Activated T-helper 2 cell treated with anti-CD3 and anti-CD28 coated beads, Interferon-gamma antibody, Interleukin-2, Interleukin-4, amounts not matched to agents 10 μg/mL and 5 μg/mL and 100 μg/mL, durations not matched to agents 14 hours and 24 hours and 36 hours (primary cell): ENCODE measurements at places on chromosomes 6 and 20.

- no peak for DNase-seq
Observed at GRCh38 chr6:56713254-56713672, 70.6 kb upstream of the DST start.

DNA sequence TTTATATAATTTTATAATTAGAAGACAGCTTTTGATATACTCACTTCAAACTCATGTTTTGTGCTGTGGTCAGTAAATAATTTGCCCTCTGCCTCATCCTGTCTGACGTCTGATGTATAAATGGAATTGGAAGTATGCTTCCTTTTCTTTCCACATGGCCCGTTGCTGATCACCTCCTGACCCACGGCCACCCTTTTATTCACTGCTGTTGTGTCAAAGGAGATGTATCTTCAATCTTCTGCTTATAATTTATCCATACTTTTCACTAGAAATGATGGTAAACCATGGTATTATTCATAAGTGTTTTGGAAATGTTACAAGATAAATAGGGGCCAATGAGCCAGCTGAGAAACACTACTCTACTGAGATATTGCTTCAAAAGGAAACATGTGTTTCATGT, 841.8 kb downstream of the PHF3 start:
- DNase-seq, result no peak

GRCh38 chr6:43367245-43367984, 2.0 kb downstream of the ZNF318 start:
- DNase-seq, result no peak

- no peak for DNase-seq
Observed at GRCh38 chr20:61734733-61735502, 330.8 kb downstream of the TAF4 start.

DNA sequence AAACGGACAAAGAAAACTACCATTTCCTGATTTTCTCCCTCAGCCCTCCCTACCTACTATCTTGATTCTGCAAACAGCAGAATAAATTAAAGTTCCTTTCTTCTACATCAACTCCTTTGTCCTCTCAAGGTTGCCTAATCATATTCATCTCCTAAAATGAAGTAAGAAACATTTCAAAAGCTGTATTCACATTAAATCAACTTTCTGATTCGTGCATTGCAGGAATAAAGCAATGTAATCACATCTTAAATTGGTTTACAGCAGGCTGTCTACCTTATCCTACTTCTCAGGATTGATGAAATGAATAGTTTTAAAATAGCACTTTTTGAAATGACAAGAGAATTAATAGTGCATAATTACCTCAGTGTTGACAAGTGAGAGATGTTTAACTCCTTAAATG, 25.1 kb downstream of the PRKN start:
- no peak for DNase-seq

GRCh38 chr20:3128275-3128984, 31.2 kb downstream of the FASTKD5 start:
- DNase-seq, result no peak

- DNase-seq, result peak; percentile 49
Observed at GRCh38 chr6:44002593-44003344, 124.5 kb downstream of the MRPL14 start.

- no peak for DNase-seq
Observed at GRCh38 chr20:11905460-11906179, 12.1 kb upstream of the BTBD3 start.

DNA sequence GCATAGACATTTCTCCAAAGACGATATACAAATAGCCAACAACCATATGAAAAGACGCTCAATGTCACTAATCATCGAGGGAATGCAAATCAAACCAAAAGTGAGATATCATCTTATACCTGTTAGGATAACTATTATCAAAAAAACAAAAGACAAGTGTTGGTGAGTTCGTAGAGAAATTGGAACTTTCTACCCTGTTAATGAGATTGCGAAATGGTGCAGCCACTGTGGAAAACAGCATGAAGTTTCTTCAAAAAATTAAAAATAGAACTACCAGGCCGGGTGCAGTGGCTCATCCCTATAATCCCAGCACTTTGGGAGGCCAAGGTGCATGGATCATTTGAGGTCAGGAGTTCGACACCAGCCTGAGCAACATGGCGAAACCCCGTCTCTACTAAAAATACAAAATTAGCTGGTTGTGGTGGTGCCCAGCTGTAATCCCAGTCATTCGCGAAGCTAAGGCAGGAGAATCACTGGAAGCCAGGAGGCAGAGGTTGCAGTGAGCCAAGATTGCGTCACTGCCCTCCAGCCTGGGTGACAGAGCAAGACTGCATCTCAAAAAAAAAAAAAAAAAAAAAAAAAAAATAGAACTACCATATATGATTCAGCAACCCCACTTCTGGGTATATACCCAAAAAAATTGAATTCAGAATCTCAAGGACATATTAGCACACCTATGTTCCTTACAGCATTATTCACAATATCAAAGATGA, 170.0 kb upstream of the ZNF184 start:
- DNase-seq, result no peak

GRCh38 chr6:11120271-11121005, 8.9 kb upstream of the ERVFRD-1 start:
- no peak for DNase-seq

- no peak for DNase-seq
Observed at GRCh38 chr20:50380697-50381040, 129.5 kb upstream of the PTPN1 start.

GRCh38 chr20:41035207-41035606, 6.6 kb downstream of the TOP1 start:
- no peak for DNase-seq

- DNase-seq, result no peak
Observed at GRCh38 chr6:70136996-70137395, 165.9 kb downstream of the COL9A1 start.

DNA sequence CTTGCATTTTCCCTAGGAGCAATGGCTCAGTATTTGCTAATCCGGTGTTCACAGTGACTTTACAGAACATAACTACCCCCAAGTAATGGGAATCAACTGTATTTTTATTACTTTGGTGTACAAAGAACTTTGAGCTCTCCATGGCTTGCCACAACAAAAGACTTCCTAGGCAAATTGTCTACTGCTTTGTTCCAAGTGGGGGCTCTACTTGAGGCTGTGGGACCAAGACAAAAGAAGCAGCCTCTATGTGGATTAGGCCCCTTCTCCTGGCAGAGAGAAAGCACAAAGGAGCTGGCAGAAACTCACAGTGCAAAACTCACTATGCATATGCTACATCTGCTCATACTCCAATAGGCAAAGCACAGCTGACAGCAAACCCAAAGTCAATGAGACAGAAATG, 853 bp downstream of the WFDC8 start:
- no peak for DNase-seq

GRCh38 chr20:34461779-34462087, 54.5 kb upstream of the DYNLRB1 start:
- no peak for DNase-seq

GRCh38 chr6:12580290-12580689, 136.3 kb upstream of the PHACTR1 start:
- no peak for DNase-seq

GRCh38 chr6:133547136-133547535, 306.0 kb downstream of the EYA4 start:
- DNase-seq, result no peak

- DNase-seq, result no peak
Observed at GRCh38 chr20:51953731-51954340, 151.5 kb upstream of the SALL4 start.

GRCh38 chr6:9463311-9463710, 951.6 kb downstream of the TFAP2A start:
- DNase-seq, result no peak

DNA sequence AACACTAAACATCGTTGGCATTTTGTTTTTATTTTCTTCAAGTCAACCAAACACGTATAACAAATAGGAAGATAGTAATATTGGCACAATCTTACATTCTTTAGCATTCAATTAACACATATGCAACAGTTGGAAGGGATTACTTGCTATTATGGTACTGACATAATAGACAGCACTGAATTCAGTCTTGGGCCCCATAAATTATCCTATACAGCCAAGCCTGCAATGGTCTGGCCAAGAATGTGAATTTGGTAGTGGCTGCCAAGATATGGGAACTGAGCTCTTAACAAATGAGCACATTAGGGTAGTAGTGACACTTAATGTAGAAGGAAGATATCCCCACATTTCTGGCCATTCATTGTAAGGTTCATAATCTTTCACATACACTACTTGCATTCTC, 44.8 kb upstream of the ARHGAP18 start:
- DNase-seq, result no peak

GRCh38 chr20:53774461-53775203, 181.0 kb upstream of the ZNF217 start:
- DNase-seq, result no peak

- no peak for DNase-seq
Observed at GRCh38 chr6:11072101-11072500, 21.5 kb upstream of the SMIM13 start.

DNA sequence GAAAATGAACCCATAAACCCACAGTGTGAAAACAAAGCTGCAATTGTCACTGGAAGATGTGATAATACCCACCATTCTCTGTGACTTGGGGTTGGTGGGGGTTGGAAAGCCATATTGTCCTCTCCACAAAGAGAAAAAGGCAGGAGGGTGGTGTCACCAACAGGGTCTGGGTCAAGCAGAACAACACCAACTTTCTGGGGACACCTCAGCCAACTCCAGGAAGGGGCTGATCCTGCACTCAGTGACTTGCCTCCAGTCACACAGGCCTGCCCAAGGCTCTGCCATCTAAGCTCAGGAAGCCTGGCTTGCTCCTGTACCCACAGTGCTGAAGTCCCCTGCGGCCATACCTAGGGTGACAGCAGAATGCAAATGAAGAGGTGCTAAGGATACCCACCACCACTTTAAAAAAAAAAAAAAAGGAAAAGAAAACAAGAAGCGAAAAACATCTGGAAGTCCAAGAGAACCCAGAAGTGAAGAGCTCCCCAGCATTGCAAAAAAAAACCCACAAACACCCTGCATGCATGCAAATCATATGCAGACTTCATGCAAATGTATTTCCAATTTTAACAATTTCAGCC, 110.6 kb downstream of the PREX1 start:
- DNase-seq, result no peak

DNA sequence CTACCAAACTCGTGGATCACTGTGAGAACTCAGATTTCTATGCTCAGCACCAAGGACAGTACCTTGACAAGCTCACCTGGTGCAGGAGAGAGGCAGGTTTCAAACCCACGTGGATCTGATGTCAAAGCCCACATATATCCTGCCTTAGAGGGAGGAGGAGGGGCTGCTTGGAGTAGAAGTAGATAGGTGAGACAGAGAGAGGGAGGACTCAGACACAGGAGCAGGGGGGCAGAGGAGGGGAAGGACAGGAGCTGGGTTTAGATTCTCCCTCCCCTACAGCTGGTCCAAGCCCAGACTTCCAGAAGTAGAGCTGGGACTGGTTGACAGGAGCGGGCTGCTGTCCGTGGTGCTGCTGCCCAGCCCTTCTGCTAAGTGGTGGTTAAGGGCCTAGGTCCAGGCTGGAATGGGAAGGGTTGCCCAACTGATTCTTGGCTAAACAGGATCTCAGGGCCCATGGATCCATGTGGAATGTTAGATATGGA, 77.5 kb downstream of the CDH22 start:
- DNase-seq, result no peak

DNA sequence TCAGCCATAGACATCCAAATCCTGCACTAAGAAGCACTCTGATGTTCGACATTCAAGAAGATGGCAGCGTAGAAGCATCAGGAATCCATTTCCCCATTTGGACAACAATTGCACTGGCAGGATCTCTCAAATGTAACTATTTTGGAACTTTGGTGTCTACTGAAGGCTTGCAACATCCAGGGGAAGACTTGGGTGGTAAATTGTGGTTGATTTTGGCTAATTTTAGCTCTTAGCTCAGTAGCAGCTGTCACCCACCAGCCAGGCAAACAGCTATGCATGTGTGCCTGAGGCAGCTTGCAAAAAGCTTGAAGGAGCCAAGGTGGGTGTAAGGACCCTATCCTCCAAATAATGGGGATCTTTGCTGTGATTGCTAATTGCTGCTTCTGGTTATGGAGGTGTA, 35.1 kb upstream of the PPP1R3G start:
- no peak for DNase-seq

GRCh38 chr20:57313951-57314350, 15.7 kb upstream of the SPO11 start:
- no peak for DNase-seq

- peak; percentile 62 for DNase-seq
Observed at GRCh38 chr20:38873050-38873581, 53.1 kb upstream of the FAM83D start.

GRCh38 chr20:58871533-58872102, 19.1 kb downstream of the GNAS start:
- DNase-seq, result no peak

- peak; percentile 63 for DNase-seq
Observed at GRCh38 chr20:32091888-32092346, 17.6 kb upstream of the TM9SF4 start.

DNA sequence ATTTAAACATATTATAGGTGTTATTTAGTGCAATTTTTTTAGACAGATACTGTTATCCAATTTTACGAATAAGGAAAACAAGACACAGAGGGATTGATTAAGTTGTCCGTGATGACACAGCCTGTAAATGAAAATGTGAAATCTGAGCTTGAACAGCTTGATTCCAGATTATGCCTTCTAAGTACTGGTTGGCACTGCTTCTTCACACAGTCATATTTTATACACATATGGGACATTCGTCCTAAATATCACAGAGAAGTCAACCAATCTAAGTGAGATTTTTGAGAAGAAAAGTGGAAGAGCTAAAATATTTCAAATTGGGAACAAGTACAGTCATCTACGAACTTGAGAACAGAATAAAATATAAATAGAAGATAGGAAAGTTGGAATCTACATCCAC, 756.3 kb downstream of the BCKDHB start:
- DNase-seq, result no peak

GRCh38 chr6:14716499-14717146, 529.2 kb upstream of the JARID2 start:
- no peak for DNase-seq

DNA sequence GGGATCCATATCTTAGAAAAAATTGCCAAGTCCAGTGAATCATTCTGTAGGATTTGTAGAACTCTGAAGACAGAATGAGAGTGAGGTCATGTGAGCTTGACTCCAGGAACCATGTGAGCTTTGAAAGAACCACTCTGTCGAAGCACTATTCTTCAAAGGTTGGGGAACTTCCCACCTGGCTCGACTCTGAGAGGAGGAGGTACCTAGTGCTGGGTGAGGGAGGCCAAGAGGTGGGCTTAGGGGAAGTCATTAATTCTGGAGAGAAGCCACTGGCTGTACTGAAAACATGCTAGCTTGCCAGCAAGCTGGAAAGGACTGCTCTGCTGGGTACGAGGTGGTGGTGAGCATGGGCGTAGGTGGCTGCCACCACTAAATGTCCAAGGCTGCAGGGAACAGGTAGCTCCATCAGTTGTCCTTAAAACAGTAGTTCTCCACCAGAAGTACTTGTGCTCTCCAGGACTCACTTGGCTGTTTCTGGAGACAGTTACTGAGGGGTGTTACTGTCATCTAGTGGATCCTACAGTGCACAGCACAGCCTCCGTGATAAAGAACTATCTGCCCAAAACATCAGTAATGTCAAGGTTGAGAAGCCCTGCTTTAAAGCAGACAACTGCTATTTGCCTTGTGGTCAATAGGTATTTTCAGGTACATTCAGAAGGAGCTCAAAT, 34.7 kb upstream of the SYNJ2 start:
- DNase-seq, result no peak
